Stimulated activated CD4-positive, alpha-beta T cell treated with anti-CD3 and anti-CD28 coated beads, Interleukin-1b, Interleukin-23, amount 100 ng/mL, for 1 hour (primary cell): ENCODE measurements at places on chromosomes 2 and 18.

GRCh38 chr2:71510196-71510807 lies 56.9 kb downstream of the DYSF start:
- peak; percentile 61 for DNase-seq

DNA sequence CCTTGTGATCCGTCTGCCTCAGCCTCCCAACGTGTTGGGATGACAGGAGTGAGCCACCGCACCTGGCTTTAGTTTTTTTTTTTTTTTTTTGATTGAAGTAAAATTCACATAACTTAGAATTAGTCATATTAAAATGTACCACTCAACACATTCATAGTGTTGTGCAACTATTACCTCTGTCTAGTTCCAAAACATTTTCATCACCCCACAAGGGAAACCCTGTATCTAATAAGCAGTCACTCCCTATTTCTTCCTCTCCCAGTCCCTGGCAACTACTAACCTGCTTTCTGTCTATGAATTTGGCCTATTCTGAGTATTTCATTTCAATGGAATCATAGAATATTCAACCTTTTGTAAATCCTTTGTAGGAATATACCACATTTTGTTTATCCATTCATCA lies 123.9 kb upstream of the FAM117B start:
- no peak for DNase-seq

DNA sequence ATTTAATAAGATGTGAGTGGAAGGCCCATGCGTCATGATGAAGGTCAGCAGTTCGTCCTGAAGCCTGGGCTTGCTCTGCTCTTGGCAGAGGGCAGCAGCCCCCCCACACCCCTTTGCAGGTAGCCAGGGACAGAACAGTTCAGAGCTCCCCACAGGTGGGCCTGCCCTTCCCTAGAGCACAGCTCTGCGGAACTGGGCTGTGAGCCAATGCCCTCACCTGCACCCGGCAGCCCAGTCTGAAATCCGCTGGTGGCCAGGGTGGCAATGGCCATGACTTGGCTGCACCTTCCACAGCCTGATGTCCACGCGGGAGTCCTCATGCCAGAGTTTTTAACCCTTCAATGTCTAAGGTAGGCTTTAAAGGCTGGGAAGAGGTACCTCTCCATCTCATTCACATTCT lies 136.7 kb downstream of the ACKR3 start:
- DNase-seq: no peak

DNA sequence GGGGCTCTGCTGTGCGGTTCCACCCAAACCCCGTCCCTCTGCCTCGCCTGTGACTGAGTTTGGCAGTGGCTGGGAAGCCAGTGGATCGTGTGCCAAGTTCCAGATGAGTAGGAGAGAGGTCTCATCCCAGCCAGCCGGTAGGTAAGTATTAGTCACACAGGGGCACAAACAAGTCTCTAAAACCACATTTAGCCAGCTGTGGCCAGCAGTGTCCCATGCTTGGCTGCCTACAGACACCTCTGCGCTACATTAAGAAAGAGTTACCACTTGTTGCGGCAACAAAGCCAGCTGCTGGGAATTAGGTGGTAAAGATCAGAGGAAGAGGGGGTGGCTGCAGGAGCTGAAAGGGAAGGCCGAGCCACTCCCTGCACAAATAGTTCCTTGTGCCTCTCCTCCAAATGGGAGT lies 81.2 kb downstream of the GATA6 start:
- DNase-seq: no peak

- no peak for DNase-seq
These were observed 33.8 kb upstream of the POU3F3 start for GRCh38 chr2:104820126-104820525.

DNA sequence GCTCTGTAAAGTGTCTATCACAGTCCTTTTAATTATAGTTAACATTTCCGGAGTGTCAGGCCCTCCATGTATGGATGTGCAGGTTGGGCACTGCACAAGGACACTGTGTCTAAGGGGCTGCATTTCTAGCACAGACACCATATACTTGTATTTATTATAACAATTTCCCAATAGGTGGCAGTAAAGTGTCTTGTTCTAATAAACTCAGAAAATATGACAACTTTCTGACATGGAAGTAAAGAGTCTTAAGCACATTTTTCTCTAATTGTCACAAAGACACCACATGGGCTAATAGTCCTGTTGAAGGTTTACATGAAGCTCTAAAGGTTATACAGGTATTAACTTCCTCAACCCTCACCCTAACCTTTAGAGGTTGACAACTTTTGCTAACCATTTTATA lies 156.6 kb downstream of the DYSF start:
- no peak for DNase-seq

- DNase-seq: no peak
These were observed 3.7 kb downstream of the ZFP36L2 start for GRCh38 chr2:43222475-43223309.

- DNase-seq: no peak
These were observed 220.7 kb downstream of the PTH2R start for GRCh38 chr2:208627110-208627884.

DNA sequence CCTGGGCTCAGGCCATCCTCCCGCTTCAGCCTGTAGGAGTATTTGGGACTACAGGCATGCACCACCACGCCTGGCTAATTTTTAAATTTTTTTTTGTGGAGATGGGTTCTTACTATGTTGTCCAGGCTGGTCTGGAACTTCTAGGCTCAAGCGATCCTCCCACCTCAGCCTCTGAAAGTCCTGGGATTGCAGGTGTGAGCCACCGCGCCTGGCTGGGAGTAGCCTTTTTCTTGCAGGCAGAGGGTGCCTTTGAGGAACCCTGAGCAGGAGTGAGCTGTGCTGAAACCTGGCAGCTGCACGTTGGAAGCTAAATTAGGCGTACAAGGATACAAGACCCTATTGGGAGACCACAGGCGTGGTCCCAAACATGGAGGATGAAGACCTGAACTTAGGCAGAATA lies 8.0 kb downstream of the CTDSP1 start:
- no peak for DNase-seq

DNA sequence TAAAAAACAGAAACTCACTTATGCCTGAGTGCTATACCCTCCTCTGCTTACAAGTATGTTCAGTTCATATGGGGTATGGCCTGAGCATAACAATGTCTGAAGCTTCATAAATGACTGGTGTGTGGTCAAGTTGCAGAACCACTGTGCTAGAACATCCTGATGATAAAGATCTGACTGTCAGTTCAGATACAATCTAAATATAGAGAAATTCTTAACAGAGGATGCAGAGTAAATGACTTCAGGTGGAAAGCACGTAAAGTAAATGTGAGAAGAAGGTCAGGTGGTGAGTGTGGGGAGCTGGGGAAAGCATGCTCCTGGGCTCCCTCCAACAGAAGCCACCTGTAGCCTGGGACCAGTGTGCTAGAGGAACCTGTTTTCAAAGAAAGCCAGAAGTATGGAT lies 926.2 kb downstream of the TSN start:
- no peak for DNase-seq

DNA sequence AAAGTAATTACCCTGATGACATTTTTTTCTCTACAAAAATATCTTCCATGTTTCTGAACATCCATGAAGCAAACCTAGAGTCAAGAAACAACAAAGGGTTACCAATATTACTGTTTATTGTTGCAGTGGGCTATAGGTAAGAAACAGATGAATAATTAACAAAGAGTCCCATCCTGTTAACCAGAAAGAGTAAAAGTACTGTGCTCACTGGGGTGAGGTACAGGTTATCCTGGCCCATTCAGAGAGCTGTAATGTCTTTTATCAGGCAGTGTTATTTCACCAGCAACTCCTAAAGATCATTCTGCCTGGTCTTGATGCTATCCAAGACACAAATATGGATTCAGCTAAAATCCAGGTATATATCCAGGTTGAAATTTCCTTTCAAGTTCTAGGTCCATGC lies 754.9 kb downstream of the SATB2 start:
- no peak for DNase-seq
